ENCODE measurements at places on chromosomes 5 and 9. TPM values are rescaled to one million over a fixed set of nuclear protein-coding genes. Genes with fewer than 3 reads are reported as not detected.

- no peaks in the 10 kb centered on the region for H3K36me3 ChIP-seq
- no peaks in the 10 kb centered on the region for H3K4me1 ChIP-seq
- no peaks in the 10 kb centered on the region for H3K27me3 ChIP-seq
- DNase-seq, result peak; percentile 80
These were observed 297.3 kb downstream of the NR3C1 start for GRCh38 chr5:143106174-143106573.

GRCh38 chr9:2465921-2466460 is 155.6 kb upstream of the VLDLR start:
- H3K27me3 ChIP-seq, result no peaks in the 10 kb centered on the region
- no peak overlapping the region for H3K27ac ChIP-seq
- no peaks in the 10 kb centered on the region for H3K4me1 ChIP-seq
- no peak for DNase-seq
- H3K36me3 ChIP-seq, result no peaks in the 10 kb centered on the region
- no peak overlapping the region for H3K4me3 ChIP-seq

GRCh38 chr9:68981789-68982188 is 32.1 kb downstream of the PRKACG start:
- DNase-seq, result no peak
- no peaks in the 10 kb centered on the region for H3K4me1 ChIP-seq
- no peaks in the 10 kb centered on the region for H3K36me3 ChIP-seq
- no peak overlapping the region for H3K4me3 ChIP-seq

- no peaks in the 10 kb centered on the region for H3K36me3 ChIP-seq
- no peaks in the 10 kb centered on the region for H3K4me1 ChIP-seq
- DNase-seq, result no peak
- H3K4me3 ChIP-seq, result no peak overlapping the region
- H3K27ac ChIP-seq, result no peak overlapping the region
These were observed 5.9 kb downstream of the FAM78A start for GRCh38 chr9:131270171-131271015.

FOXI1 gene
- total RNA-seq, result not detected

DNA sequence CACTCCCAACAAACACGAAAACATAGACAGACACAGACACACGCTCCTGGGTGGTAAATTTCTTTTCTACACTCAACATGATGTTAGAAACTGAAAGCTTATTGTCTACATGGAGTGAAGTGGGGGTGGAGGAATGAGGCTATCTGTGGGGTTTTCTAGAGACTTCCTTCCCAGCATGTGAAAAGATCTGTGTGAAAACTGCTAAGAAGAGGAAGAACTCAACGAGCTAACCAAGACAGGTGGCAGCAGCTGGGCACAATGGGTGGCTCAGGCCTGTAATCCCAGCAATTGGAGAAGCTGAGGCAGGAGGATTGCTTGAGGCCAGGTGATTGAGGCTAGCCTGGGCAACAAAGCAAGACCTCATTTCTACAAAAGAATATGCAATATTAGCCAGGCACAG is 7.6 kb downstream of the FYB1 start:
- H3K36me3 ChIP-seq, result no peaks in the 10 kb centered on the region
- H3K4me1 ChIP-seq, result no peaks in the 10 kb centered on the region
- no peak for DNase-seq
- H3K4me3 ChIP-seq, result no peak overlapping the region
- no peaks in the 10 kb centered on the region for H3K27me3 ChIP-seq
